ENCODE measurements at places on chromosomes 5 and 9.

DNA sequence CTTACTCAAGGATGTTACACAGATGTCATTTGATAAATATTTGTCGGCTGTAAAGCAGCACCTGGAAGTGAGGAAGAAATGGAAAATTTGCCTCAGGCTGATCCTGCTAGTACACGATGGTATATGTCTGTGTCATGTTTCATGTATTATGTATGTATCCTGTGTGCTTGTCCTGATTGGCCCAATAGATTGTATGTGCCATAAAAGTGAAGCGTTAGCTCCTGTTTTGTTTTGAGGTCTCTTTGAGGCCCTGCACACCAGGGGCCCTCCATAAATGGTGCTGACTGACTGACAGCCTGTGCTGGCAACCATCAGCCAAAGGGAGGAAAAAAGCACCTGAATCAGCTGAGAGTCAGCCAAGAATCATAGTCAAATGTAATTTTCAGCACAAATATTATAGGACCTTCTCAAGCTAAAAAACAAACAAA, 11.8 kb upstream of the LNPEP start:
- no peak for DNase-seq

- no peak for DNase-seq
Measured at GRCh38 chr9:20271096-20271495, 351.2 kb downstream of the MLLT3 start.

DNA sequence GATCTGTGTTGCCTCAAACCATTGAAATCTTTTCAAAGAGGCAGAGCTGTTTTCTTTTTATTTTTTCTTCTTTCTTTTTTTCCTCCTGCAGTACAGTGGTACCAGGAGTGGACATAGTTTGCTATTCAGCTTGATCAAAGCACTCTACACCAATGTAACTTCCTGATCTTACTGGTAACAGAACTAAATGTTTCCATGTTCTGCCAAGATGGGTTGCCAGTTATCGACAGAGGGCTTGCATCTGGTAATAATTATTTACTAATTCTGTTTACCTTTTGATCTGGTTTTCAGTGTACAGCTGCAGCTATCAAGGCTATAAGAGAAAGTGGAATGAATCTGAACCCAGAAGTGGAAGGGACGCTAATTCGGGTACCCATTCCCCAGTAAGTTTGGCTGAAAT, 26.8 kb downstream of the MRRF start:
- DNase-seq: no peak

DNA sequence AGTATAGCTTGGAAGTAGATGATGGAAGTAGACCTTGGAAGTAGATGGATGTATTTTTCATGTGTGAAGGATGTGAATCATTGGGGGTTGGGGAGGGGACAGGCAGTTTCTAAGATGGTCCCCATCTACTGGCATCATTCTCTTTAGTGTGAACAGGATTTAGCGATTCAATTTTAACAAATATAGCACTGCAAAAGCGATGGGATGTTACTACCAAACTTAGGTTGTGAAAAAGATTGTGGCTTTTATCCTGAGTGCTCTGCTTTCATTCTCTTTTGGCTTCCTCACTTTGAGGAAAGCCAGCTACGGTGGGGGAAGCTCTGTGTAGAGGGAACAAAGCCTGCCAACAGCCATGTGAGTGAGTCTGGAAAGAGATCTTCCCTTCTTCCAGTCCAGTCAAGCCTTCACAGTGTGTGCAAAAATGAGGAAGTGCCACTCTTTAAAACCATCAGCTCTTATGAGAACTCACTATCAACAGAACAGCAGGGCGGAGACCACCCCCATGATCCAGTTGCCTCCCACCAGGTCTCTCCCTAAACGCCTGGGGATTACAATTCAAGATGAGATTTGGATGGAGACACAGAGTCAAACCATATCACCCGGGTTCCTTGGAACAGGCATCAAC, 441.4 kb downstream of the SH3GL2 start:
- DNase-seq: no peak

DNA sequence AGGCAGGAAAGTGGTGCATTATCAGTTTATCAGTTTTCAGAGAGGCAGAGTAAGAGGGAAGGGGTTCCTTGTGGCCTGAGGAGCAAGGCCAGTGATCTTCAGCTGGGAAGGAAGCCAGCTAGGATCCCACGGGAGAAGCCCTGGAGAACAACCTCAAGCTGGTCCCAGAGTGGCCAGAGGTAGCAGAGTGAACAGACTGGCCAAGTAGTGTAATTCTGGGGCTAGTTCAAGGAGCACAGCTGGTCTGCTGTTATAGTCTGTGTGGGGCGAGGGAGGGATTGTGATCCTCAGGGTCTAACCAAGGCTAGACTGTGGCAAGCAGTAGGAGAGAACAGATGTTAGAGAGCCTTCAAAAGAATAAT, 164.6 kb downstream of the CARTPT start:
- no peak for DNase-seq

- no peak for DNase-seq
Measured at GRCh38 chr5:157447201-157447637, 12.8 kb upstream of the NIPAL4 start.

DNA sequence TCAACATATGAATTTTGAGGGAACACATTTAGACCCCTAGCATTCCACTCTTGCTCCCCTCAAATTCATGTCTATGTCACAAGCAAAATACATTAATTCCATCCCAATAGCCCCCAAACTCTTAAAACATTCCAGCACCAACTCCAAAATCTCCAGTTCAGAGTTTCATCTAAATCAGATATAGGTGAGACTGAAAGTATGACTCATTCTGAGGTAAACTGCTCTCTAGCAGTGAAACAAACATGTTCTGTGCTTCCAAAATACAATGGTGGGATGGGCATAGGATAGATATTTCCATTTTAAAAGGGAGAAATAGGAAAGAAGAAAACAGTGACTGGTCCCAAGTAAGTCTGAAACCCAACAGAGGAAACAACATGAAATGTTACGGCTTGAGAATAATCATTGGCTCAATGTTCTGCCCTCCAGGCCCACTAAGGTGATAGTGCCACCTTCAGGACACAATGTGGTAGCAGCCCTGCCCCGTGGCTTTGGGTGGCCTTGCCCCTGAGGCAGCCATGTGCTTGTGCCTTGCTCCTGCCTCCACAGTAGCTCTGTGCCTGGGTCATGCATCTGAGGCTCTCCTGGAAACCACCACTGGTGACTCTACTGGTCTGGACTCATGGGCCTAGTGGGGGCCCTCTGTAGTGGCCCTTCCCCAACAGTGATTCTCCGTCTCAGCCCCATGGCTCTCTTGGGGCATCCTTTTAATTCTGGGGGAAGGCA, 36.4 kb upstream of the IPPK start:
- DNase-seq: no peak

- DNase-seq: no peak
Measured at GRCh38 chr9:84670138-84671041, 861 bp downstream of the NTRK2 start.

- DNase-seq: no peak
Measured at GRCh38 chr9:3887221-3887653, 361.4 kb upstream of the RFX3 start.

GRCh38 chr5:45694255-45694814, 1.8 kb downstream of the HCN1 start:
- DNase-seq: no peak

- DNase-seq: no peak
Measured at GRCh38 chr5:126370796-126371718, 52.2 kb upstream of the GRAMD2B start.

DNA sequence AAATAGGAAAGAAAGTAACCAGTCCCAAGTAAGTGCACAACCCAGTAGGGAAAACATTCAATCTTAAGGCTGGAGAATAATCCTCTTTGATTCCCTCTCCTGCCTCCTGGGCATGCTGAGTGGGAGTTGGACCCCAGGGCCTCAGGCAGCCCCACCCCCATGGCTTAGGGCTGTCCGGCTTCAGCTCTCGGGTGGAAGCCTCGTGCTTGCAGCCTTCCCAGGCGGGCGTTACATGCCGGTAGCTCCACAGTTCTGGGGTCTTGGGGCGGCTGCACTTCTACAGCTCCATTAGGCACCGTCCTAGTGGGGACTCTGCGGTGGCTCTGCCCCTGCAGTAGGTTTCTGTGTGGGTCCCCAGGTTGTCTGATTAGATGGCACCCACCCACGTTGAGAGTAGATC, 10.1 kb downstream of the GLIPR2 start:
- DNase-seq: no peak

GRCh38 chr9:98365781-98366180, 110.3 kb upstream of the TBC1D2 start:
- DNase-seq: no peak

GRCh38 chr9:119003201-119003611, 366.0 kb downstream of the BRINP1 start:
- DNase-seq: no peak

DNA sequence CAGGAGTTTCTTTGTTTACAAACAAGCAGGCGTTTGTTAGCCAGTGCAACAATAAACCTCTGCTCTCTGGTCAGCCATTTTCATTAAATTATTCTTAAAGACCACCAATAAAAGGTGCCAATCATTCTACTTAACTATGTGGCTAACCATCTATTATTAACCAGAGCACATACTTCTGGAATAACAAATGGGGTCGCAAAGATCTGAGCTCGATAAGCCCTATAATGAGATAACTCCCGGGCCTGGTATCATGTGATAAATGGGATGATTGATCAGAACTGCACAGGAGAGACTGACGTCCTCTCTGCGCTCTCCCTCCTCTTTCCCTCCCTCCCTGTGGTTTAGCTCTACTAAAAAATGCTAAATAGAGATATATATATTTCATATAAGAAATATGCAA, 488.2 kb downstream of the NTRK2 start:
- DNase-seq: no peak

DNA sequence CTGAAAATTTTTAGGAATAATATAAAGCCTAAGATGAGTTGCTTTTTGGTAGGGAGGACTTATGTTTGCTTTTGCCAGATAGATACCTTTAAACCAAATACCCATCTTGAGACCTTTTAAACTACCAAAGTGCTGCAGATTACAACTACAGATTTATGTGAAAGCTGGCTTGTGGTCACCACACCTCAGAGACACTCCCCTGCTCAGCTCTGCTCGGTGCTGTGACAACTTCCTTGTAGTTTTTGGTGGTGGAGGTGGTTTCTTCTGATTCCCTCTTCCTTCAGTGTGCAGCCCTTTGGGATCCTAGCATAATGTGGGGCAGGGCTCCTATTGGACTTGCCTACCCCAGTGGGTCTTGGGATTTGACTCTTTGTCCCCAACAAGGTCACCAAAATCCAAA, 29.2 kb downstream of the GARNL3 start:
- no peak for DNase-seq

- DNase-seq: no peak
Measured at GRCh38 chr5:78553580-78554353, 94.8 kb downstream of the LHFPL2 start.

- DNase-seq: no peak
Measured at GRCh38 chr5:78627766-78628165, 20.8 kb downstream of the LHFPL2 start.

DNA sequence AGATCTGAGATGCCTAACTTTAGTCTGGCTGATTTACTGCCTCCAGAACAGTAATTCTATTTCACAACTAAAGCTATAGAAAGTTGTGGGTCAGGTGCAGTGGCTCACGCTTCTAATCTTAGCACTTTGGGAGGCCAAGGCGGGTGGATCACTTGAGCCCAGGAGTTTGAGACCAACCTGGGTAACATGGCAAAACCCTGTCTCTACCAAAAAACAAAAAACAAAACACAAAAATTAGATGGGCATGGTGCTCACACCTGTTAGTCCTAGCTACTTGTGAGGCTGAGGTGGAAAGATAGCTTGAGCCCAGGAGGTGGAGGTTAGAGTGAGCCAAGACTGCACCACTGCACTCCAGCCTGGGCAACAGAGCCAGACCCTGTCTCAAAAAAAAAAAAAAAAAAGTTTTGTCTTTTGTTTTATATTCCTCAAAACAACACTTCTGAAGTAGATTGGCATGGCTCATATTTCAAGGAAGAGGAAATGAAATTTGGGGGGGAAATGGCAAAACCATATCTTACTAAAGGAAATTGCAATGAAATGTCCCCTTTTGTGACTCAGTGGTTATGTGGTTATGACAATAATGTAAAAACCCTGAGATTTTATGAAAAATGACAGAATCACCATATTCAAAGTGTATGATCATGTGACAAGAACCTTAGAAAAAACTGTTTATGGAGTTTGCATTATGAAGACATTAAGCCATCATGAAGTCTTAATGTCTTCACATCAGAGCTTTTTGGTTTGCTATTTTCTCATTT, 16.2 kb downstream of the FNBP1 start:
- DNase-seq: no peak

DNA sequence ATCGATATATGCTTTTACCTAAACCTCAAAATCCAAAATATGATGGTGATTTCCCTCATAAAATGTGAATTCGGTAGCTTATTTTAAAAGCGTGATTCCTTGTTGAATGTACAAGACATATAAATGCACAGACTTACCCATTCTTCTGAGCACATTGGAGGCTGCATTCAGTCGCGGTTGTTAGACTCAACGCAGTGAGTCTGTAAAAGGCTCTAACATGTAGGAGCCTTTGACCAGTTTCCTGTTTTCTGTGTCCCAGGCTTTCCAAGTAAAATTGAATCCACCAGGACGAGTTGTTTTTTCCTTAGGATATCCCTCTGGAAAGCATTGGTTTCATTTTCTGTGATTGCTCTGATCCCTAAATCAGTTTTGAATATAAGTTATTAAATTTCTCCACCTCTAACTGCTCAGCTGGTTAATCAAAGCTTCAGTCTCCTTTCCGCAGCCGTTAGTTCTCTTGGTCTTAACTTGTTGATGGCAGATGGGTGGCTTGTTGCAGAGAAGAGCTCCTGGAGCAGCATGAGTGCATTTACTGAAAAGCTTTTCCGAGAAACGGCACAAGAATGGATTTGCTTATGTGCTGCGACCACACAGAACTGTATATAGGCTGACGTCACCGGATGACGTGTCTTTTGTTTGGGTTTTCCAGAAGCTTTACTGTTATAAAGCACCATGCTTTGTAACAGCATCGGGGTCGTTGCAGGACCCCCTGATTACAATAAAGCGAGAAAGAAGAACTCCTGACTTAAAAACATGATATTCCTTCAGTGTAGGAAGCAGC, at the start of gene LRRTM2:
Gene LRRTM2, minus strand, starts transcription at position 565 of the 781 bp plus-strand sequence. Its CDS starts 424 bp downstream, at position 141.
- no peak for DNase-seq

DNA sequence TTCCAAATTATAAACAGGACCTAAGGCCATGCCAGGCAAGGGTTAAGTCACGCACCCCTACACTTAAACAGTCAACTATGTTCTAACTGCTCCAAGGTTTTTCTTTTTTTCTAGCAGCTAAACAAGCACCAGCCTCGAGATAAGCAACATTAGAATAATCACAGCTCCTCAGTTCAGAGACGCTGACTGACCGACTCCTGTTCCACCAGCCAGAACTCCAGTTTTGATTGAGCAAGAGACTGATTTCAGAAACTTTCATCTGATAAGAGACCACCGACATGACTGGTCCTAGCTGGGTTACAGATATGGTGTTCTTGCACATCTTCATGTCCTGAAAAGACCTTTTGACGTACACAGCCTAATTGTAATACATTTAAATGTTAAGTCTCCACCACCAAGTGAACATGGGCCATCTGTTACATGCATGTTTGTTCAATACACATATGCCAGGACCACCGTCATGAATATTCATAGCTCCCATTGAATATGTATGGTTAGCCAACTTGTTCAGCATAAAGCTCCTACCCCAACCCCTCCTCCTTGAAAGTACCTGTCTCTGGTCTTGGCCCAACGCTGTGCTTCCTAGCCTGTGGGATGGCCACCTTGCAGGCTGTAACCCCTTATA, 23.7 kb upstream of the OTULINL start:
- no peak for DNase-seq

GRCh38 chr5:133818031-133818431, 150.4 kb downstream of the C5orf15 start:
- DNase-seq: no peak

GRCh38 chr5:56415356-56415765, 182.2 kb upstream of the ANKRD55 start:
- DNase-seq: no peak
